Lower leg skin (tissue), 4 donors: ENCODE measurements at places on chromosomes 6 and 20.

GRCh38 chr6:22926790-22927354 is 357.5 kb downstream of the HDGFL1 start:
- no peak for DNase-seq

DNA sequence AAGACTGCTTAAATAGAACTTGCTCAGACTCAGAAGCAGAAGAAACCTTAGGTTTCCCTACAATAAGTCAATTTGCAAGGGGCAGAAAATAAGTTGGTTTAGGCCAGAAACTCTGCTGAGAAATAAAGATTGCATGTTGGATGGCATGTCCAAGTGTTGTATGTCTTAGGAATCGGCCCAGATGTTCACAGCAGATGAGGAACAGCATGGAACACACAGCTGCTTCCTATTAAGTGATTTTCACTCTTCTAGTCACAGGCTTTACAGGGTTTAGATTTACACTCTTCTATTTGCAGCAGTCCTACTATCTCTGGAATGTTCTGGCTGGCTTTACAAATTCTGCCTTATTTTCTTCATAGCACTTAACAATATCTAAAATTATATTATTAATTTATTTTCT is 3.2 kb downstream of the ZKSCAN4 start:
- DNase-seq: no peak

GRCh38 chr20:11274141-11274594 is 600.4 kb upstream of the JAG1 start:
- no peak for DNase-seq

GRCh38 chr6:4794140-4794707 is 18.0 kb downstream of the CDYL start:
- DNase-seq: no peak

DNA sequence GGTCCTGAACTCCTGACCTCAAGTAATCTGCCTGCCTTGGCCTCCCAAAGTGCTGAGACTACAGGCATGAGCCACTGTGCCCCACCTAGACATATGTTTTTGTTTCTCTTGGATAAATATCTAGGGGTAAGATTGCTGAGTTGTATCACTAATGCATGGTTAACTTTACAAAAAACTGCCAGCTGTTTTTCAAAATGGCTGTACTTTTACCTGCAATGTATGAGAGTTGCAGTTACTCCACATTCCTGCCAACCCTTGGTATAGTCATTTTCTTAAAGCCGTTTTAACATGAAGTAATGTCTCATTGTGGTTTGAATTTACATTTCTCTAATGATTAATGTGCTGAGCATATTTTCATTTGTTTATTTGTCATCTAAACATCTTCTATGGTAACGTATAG is 289.7 kb downstream of the UTRN start:
- no peak for DNase-seq

GRCh38 chr6:81241126-81242041 is 511.1 kb downstream of the TENT5A start:
- no peak for DNase-seq

DNA sequence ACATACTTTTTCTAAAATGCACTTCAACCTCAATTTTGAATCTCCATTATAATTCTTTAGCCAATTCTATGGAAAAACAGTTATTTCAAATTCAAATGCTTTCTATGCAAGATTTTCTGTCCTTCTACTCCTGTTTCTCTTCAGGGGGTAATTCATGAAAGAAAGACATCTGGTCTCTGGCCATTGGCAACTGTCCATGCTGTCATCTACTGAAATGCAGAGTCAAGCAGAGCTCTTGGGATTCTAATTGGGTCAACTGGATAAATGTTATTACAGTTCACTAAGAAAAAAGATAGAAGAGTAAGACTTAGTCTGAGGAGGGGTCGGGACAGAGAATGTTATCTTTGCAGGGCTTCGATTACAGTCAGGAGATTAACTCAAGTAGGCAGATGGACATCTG is 22.0 kb upstream of the BMP5 start:
- no peak for DNase-seq

DNA sequence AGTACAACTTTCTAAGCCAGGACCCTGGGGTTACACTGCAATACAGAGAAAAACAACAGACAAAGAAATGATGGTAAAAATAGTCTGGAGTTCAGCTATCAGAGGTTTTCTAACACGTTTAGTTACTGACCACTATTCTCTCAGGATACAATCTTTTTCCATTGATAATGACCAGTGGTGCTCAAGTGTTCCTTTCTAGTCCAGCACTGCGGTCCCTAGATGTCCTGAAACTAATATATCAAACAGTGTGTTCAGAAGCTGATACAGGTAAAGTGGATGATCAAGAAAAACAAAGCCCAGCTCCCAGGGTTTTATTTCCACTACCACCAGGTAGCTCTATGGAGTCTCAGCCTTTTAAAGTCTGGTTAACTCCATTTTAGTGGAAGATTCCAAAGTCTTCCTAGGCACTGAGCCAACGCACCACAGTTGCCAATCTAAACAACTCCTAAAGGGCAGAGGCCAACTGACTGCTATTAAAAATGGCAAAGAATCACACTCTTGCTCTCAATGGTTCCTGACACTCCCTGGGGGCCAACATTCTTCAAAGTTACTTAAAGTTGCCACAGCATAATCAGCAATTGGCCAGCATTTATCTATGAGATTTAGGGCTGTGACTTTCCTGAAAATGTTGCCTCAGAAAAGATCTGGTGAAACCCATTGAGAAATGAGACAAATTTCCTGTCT is 38.2 kb downstream of the DZANK1 start:
- no peak for DNase-seq

DNA sequence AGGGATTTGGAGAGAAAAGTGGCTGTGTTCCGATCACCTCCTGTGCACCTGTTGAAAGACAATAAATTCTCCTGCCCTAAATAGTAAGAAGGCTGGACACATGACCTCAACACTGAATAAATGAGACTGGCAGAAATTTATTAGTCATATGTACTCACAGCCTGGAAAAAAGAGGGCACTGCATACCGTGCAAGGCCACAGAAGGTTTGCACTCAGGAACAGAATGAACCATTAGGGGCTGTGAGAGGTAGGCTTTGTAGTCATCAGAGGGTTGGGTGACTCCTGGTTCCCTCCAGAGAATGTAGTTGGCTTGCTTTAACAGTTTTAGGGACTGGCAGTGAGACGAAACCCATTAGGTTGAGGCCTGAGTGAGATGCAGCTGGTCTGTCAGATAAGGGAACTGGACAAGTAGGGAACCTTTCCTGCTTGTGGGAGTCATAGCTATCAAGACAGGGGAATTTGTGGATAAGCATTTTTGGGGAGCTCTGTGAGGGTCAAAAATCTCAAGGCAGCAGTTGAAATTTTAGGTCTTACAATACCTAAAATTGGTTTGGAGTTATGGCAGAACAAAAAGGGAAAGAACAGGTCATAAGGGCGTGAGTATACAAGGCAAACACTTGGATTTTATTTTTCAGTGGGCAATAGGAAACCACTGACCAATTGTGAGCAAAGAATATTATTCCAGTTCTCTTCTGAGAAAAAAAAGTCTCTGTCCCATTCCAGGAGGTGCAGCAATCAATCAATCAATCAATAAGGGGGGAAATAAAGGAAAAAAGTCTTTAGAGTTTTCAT is 67.9 kb upstream of the BTN3A2 start:
- DNase-seq: no peak

- DNase-seq: peak; percentile 86
Measured at GRCh38 chr20:53738039-53738944, 144.7 kb upstream of the ZNF217 start.

GRCh38 chr20:22775256-22775655 is 190.9 kb upstream of the FOXA2 start:
- no peak for DNase-seq

GRCh38 chr6:11824986-11825385 is 46.4 kb upstream of the ADTRP start:
- DNase-seq: no peak

- no peak for DNase-seq
Measured at GRCh38 chr6:35415065-35415891, 36.9 kb upstream of the FANCE start.

- DNase-seq: no peak
Measured at GRCh38 chr6:4397307-4397706, 261.9 kb upstream of the ECI2 start.

GRCh38 chr6:28896505-28897368 is 27.0 kb downstream of the TRIM27 start:
- peak; percentile 90 for DNase-seq

DNA sequence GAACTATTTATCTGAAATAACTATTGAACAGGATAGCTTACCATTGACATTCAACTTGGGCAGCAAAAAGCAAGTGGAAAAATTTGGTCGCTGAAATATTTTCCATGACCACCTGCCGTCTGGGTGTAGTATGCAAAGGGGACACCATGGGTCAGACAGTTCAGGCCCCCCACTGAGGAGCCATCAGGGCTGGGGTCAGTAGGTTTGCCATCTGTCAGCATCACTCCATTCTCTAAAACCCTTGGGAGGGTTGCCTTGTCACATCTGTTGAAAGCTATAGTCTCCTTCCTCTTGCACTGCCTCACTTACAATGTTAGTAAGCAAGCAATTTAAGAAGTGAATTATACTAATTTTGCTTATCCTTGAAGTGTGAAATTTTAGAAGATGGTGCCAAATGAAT is 44.9 kb downstream of the NRN1 start:
- DNase-seq: no peak

GRCh38 chr6:41815587-41815986 is 28.1 kb downstream of the TOMM6 start:
- DNase-seq: no peak

GRCh38 chr6:99232056-99232455 is 117.4 kb downstream of the FAXC start:
- no peak for DNase-seq

DNA sequence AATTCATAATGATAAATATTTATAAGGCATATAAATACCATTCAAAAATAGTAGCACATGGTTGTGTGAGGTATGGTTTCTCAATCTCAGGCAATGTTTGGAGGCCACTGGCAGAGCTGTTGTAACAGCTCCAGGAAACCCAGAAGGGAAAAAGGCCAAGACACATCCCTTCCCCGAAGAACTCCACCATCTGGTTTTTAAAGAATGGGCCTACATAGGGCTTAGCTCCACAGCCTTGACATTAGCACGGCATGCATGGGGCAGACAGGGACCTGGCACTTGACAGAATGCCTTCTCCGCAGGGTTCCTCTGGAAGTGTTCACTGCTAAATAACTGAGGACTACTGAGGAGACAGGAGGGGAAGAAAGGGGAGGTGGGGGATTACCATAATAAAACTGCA is 16.1 kb upstream of the FOXO3 start:
- no peak for DNase-seq

DNA sequence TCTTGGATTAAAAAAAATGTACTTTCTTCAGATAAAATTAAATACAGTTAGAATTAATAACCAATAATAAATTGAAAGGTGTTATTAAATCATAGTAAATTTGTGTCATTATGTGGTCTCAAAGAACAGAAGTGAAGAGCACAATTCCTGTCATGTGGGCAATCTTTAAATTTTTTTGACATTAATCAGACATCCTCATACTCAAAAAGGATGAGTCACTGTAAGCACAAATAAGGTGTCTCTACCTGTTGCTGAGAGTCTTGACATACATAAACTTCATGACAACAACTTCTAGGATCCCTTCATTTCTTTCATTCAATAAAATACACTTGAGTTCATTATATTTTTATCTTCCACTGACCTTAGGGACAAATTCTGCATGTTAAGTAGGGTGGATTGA is 76.1 kb downstream of the SLC22A3 start:
- no peak for DNase-seq

GRCh38 chr6:135117413-135117968 is 62.9 kb upstream of the HBS1L start:
- no peak for DNase-seq

GRCh38 chr6:71537717-71538116 is 249.1 kb downstream of the OGFRL1 start:
- no peak for DNase-seq

GRCh38 chr6:34236131-34236442 is 586 bp upstream of the HMGA1 start:
- DNase-seq: peak; percentile 89

DNA sequence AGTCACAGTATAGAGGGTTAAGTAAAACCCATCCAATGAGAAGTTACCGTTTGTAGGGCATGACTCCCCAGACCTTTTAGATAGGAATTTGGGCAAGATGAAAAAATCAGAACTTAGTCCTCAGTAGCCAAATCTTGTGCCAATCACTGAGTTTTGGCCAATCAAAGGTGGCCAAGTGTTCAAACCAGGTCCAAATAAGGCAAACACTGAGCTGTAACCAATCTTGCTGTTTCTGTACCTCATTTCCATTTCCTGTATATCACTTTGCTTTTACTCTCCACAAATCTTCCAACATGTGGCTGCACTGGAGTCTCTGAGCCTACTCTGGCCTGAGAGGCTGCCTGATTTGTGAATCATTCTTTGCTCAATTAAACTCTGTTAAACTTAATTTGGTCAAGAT is 81.8 kb upstream of the GPR6 start:
- no peak for DNase-seq

- no peak for DNase-seq
Measured at GRCh38 chr6:168619560-168620314, 178.8 kb downstream of the SMOC2 start.

DNA sequence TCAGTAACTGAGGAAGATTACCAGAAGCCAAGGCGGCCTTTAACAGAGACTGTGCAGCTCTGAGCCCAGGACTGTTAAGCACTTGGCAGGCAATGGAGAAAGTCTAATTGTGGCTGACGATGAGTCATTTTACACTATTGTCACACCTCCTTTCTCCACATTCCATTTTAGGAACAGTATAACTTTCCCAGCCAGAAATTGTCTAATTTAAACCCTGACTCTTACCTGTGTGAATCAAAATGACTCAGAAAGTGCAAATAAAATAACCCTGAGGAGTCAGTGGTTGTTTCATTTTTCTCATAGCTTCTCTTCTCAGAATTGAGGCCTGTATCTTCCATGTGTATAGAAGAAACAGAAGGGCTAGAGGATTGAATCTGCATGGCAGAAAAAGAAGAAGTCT is 40.0 kb upstream of the OPN5 start:
- DNase-seq: no peak

GRCh38 chr6:34696189-34696738 is 303 bp downstream of the ILRUN start:
- peak; percentile 46 for DNase-seq

DNA sequence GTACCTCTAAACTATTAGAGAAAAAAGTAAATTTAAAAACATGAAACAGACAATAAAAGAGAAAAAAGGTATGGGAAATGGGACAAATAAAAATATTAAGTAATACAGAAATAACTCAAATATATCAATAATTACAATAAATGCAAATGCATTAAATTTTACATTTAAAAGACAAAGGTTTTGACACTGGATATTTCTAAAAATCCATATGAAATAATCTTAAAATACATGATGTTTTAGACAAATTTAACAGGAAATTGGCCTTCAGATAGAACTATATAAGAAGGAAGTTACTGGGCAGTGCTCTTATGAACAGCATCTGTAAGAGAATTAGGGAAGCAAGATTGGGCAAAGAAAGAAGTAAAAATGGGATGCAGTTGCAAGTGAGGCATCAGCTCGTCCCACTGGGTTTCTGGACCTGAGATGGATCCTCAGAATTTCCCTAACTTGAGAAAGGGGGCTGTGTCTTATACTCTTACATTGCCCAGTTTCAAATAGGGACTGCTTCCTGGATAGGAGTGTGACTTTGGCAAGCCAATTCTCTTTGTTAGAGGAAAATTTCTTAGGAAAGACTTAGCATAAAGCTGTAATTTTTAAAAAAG is 376.7 kb downstream of the SMOC2 start:
- DNase-seq: no peak

- no peak for DNase-seq
Measured at GRCh38 chr20:10798811-10799210, 125.0 kb upstream of the JAG1 start.

GRCh38 chr6:21666201-21666691 is 72.7 kb downstream of the SOX4 start:
- no peak for DNase-seq

- DNase-seq: no peak
Measured at GRCh38 chr20:51185277-51185676, 162.4 kb upstream of the KCNG1 start.

GRCh38 chr20:45355209-45356084 is 7.2 kb upstream of the SDC4 start:
- DNase-seq: no peak
